ENCODE measurements at places on chromosomes 12 and 14.
A peak's percentile ranks its signal among the peaks of the same experiment; 100 is the strongest.

- no peak for DNase-seq
Measured at GRCh38 chr12:89947437-89948270, 239.0 kb upstream of the ATP2B1 start.

DNA sequence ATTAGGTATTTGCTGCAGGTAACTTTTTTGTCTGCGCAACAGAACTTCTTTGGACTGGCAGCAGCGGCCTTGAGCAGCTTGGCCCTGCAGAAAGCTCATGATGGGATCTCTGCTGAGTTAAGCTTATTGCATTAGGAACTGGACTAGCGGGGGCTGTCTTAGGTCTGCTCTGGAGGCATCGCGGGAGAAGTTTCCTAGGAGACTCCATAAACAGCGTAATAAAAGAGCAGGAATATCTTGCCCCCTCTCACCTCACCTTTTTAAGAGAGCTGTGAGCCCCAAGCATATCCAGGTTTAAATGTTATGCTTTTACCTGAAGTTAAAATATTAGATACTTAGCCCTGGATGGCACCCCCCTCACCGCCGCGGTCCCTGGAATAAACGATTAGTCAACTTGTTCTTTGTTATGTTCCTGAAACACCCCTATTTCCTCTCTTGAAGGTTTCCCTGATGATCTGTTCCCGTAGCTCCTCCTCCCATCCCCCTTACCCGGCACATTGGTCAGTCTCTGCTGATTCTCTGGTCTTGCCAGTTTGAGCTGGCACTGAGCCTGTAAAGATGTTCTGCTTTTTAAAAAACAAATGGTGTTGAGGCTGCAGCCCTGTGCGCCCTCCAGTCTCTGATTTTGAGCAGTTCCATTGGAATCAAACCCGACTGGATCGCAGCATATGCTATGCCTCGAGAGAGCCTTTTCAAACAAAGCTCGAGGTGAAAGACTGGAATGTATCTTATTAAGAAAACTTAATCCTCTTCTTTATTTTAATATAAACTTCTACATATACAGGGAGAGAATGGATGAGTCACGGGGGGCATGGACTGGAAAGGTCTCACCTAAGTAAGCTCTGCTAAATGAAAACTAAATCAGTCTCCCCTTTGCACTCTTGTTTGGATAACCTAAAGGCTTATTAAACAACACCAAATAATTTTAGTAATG lies 1.9 kb downstream of the MLXIP start:
- DNase-seq: peak; percentile 28

- DNase-seq: no peak
Measured at GRCh38 chr14:31229638-31230572, 22.3 kb upstream of the HECTD1 start.

- no peak for DNase-seq
Measured at GRCh38 chr12:66210840-66211239, 21.8 kb downstream of the IRAK3 start.

GRCh38 chr12:16524378-16524777 lies 81.6 kb downstream of the LMO3 start:
- DNase-seq: no peak

- DNase-seq: no peak
Measured at GRCh38 chr12:20345866-20346265, 22.5 kb upstream of the PDE3A start.

DNA sequence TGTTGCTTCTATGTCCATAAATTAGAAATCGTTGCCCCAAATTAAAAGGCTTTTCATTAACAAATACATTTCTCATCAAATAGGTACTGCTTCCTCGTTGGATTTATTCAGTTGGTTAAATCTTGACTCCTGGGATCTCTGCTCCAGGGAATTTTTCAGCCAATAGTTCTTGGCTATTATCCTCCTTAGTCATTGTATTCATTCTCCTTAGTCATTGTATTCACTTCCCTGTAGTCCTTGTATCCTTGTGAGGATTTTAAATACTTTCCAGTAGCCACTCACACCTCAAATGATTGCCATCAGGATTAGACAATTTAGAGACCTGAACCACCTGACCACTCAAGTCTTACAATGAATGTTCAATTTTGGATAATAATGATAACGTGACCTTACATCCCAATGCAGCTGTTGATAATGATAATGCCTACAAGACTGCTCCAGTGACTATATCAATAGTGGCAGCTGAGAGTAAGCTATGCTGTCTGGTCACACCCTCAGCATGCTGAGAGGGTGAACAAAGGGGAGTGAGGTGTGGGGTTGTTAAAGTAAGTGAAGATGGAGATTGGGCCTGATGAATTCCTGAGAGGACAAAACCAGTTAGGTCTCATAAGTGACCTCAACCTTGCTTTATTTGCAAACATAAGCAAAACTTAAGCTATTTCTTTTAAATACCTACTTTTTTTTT lies 193.7 kb upstream of the RTL1 start:
- DNase-seq: no peak

- no peak for DNase-seq
Measured at GRCh38 chr12:128813883-128814282, 9.9 kb downstream of the SLC15A4 start.

GRCh38 chr14:77763978-77764377 lies 3.0 kb upstream of the SNW1 start:
- DNase-seq: no peak

DNA sequence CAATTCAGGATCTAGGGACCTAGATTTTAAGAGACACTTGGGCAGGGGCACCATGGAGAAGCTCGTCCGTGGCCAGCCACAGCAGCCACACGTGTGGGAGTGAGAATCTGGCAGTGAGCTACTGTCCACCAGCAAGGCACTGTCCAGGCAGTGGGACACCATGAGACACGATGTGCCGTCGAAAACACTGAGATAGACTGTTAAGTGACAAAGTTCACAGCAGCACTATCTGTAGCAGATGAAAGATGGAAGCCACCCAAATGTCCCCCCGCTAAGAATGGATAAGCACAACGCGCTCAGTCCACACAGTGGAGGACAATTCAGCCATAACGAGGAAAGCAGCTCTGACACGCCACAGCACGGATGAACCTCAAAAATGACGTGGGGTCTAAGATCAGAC lies 19.7 kb downstream of the RILPL1 start:
- DNase-seq: no peak
